Tongue (tissue), 3 donors: ENCODE measurements at places on chromosomes 16 and 17. TPM values are rescaled to one million over a fixed set of nuclear protein-coding genes. Genes with fewer than 3 reads are reported as not detected.

DNA sequence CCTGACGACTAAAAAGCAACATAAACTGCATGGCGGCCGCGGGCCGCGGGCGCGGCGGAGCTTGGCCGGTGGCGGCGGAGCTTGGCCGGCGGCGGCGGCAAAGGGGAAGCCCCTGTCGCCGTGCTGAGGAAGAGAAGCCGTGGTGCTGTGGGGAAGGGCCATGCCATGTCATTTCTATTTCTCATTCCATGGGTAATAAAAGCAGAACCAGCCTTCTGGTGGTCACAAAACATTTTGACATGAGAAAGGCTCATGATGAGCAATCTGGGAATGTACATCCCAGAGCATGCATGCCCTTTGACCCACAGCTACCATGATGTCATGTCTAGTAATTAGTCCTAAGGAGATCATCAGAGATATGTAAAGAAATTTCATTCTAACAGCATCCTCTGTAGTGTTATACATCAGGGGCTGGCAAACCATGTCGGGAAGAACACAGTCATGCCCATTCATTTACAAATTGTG, 23.9 kb upstream of the HEATR6 start:
- peak; percentile 30 for DNase-seq

DNA sequence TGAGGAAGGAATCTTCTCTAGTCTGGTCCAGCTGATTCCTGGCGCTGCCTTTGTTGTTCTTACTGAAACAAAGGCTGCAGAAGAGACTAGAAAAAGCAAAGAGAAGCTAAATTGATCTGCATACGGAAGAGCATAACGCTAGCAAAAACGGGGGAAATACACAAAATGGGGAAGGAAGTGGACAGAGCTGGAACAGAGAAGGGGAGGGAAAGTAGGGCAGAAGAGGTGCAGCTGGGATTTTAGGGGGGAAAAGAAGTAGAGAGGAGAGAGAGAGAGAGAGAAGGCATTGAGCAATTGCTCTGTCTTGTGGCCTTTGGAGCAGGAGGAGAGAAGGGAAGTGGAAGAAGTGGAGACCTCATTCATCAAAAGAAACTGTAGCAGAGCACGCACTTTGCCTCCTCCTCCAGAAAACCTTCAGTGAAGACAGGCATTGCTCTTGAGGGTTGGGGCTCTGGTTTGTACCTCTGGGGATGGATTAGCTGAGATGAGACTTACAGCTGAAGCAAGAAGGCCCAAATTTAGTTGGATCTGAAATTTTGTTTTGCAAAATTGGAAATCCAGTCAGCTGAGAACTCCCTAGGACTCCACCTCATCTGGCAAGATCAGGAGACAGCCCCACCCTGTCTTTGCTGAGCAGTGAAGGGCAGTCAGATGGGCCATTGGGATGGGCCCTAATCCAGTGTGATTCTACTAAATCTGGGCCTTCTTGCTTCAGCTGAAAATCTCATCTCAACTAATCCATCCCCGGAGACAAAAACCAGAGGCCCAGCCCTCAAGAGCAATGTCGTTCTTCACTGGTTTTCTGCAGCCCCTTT, 55.8 kb downstream of the CDRT4 start:
- no peak for DNase-seq

- DNase-seq: no peak
Measured at GRCh38 chr17:67415291-67415690, 38.2 kb downstream of the PITPNC1 start.

DNA sequence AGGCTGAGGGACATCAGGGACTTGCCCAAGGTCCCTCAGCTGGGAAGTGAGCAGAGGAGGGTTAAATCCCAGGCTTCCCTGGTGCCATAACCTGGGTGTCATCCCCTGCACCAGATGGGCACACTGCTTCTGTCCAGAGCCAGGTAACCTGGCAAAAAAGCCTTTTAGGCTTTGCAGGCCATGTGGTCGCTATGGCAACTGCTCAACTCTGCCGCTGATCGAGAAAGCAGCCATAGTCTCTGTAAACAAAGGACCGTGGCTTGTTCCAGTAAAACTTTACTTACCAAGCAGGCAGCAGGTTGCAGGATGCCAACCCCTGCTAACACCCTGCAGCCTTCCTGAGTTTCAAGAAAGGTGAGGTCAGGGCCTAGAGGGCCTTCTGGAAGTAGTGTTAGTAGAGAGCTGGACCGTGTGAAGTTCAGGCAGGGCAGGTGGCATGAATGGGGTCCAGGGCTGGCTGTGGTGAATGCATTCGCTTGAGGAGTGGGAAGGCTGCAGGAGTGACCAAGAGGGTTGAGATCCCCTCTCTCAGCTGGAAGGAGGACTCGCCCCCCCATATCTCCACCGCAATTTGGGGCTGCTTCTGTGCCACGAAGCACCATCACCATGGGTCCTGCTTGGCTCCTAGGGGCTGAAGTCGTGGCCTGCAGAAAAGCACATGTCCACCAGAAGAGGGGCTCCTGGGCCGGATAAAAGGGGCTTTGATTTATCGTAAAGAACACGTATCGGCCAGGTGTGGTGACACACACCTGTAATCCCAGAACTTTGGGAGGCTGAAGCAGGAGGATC, 91.3 kb downstream of the SOCS1 start:
- no peak for DNase-seq

IQCK gene
- total RNA-seq: 19.4 TPM

CD300H gene
- not detected for total RNA-seq

IRF8 gene
- 12.2 TPM for total RNA-seq
